ENCODE measurements at places on chromosomes 11 and 22. TPM values are rescaled to one million over a fixed set of nuclear protein-coding genes. Genes with fewer than 3 reads are reported as not detected.

Gene SNAP29
- 22.9 TPM for total RNA-seq

Gene NRXN2
- 50.4 TPM for total RNA-seq

Gene LRP5
- total RNA-seq, result 17.4 TPM

DNA sequence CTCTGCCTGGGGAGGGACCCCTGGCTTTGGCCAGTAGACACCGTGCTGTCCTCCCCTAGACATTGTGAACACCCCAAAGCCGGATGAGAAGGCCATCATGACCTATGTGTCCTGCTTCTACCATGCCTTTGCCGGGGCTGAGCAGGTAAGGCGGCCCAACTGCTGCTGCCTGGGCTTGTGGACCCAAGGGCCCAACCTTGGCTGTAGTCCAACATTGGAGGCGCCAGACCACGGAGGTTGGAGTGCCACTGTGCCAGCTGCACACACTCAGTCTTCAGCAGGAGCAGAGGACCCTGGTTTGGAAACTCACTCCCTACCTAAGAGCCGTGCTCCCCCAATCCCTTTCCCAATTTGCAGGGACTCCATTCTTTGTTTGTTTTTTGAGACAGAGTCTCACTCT lies 9.4 kb downstream of the ACTN3 start:
- peaks cover under 1% of the 10 kb centered on the region for H3K4me1 ChIP-seq
- H3K27me3 ChIP-seq, result peaks cover 6% of the 10 kb centered on the region

DNA sequence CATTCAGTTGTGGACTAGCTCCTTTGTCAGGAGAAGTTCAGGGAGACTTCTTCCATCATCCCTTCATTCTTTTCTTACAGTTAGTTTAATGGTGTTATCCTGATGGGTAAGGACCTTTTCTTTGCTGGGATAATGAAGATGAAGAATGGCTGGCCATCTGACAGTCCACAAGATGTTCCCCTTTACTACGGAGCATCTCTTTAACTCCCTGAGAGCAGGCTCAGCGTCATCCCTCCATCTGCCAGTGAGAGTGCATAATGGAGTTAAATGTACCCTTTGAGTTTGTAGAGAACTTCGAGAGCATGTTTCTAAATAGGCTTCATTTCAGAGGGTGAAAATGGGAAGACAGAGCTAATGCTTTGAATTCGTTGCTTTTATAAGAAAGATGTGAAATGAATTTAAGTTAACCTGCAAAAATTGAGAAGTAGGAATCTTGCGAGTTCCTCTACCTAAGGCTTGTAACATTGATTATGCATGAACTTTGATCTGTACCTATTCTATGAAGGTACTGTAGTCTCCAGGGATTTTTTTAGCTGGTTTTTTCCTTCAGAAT lies 1.7 kb downstream of the EP300 start:
- H3K27ac ChIP-seq, result peak overlapping the region; percentile 97
- peak overlapping the region; percentile 96 for H3K4me3 ChIP-seq
- peaks cover 5% of the 10 kb centered on the region for H3K27me3 ChIP-seq

DNA sequence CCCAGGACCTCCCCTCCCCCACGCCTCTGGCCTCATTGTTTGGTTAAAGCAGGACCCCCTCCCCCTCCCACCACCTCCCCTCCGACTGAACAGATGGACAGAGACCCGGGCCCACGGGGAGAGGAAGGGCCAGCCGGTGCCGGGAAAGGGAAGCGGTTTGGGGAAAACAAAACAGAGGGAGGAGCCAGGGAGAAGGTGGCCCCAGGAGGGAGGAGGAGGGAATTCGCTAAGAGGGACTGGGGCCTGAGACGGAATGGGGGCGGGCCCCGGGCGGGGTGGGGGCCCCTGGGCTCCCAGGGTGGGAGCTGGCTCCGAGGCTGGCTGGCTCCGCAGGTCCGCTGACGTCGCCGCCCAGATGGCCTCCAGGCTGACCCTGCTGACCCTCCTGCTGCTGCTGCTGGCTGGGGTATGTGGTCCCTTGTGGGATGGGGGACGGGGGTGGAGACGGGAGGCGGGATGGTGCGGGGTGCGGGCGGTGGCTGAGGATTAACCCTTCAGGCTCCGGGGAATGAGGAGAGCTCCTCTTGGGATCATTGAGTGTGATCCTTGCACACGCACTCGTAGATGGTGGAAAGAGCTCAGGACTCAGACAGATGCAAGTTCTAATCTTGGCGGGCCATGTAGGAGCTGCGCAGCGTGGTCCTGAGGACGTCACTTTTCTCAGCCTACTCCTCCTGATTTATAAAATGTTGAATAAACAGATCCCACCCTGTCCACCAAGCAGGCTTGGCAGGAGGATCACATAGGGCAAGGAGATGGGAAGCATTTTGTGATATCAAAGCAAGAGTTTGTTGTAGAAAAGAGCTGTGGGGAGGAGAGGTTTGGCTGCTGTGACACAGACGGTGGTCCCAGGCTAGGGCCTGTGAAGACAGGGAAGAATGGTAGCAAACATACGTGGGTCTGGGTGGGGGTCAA lies 688 bp downstream of the SERPING1 start:
- H3K27me3 ChIP-seq, result peaks cover 12% of the 10 kb centered on the region
- peaks cover 46% of the 10 kb centered on the region for H3K4me1 ChIP-seq
- DNase-seq, result peak; percentile 97
- H3K4me3 ChIP-seq, result peak overlapping the region; percentile 94
- H3K27ac ChIP-seq, result peak overlapping the region; percentile 99

DNA sequence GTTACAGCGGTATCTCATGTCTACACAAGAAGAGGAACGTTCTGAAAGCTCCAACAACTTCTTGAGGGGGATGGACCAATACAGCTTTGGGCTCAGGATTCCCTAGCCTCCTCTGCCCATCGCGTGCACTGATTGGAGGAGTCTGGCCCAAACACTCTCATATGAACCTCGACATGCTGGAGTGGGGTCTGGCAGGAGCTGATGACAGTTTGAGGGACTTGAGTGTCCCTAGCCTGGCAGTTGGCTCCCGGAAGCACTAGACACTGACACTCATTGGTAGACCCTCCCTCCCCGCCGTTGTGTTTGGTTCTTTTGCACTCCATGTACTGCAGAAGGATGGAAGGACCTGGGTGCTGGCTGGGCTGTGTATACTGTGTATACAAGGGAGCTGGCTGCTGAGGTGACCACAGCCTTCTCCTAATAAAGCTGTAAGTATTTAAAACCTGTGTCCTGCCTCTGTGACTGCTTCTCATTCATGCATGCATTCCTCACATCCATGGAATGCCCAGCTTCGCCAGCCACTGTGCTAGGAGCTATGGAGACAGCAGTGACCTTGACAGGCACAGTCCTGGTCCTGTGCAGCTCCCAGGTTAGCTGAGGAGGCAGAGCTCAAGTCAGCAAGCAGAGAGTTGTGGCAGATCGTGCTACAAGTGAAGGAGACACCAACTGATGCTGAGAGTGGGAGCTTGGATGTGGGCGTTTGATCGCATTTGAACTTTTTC lies 27.9 kb downstream of the ADAMTS15 start:
- H3K36me3 ChIP-seq, result no peaks in the 10 kb centered on the region
- H3K27me3 ChIP-seq, result peaks cover 4% of the 10 kb centered on the region
- no peak overlapping the region for H3K4me3 ChIP-seq
- no peak for DNase-seq
- no peak overlapping the region for H3K27ac ChIP-seq
- H3K4me1 ChIP-seq, result no peaks in the 10 kb centered on the region

GRCh38 chr22:28514321-28514821 lies 165.3 kb downstream of the TTC28 start:
- no peaks in the 10 kb centered on the region for H3K4me1 ChIP-seq
- no peak overlapping the region for H3K27ac ChIP-seq
- H3K4me3 ChIP-seq, result no peak overlapping the region
- peaks cover 2% of the 10 kb centered on the region for H3K36me3 ChIP-seq
- no peaks in the 10 kb centered on the region for H3K27me3 ChIP-seq

DNA sequence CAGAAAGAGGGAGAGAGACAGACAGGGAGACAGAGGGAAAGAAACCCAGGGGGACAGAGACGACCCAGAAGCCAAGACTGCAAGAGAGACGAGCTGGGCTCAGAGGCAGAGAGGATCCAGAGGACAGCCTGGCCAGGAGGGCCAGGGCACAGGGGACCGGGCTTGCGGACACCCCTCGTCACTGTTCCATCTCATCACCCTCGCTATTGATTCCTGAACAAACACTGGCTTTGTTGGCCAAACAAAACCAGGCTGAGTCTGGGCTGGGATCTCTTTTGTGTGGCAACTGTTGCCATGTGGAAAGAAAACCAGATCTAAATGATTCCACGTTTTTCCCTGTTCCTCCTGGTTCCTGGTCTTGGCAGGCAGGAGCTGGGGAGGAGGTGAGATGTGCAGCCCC lies 339.4 kb downstream of the MN1 start:
- H3K36me3 ChIP-seq, result no peaks in the 10 kb centered on the region
- H3K4me1 ChIP-seq, result no peaks in the 10 kb centered on the region
- no peak for DNase-seq
- H3K4me3 ChIP-seq, result no peak overlapping the region

GRCh38 chr22:43080616-43081015 lies 8.6 kb downstream of the TTLL1 start:
- no peak overlapping the region for H3K4me3 ChIP-seq
- no peaks in the 10 kb centered on the region for H3K4me1 ChIP-seq
- peaks cover 3% of the 10 kb centered on the region for H3K27me3 ChIP-seq
- H3K27ac ChIP-seq, result no peak overlapping the region
- H3K36me3 ChIP-seq, result peaks cover 6% of the 10 kb centered on the region

DNA sequence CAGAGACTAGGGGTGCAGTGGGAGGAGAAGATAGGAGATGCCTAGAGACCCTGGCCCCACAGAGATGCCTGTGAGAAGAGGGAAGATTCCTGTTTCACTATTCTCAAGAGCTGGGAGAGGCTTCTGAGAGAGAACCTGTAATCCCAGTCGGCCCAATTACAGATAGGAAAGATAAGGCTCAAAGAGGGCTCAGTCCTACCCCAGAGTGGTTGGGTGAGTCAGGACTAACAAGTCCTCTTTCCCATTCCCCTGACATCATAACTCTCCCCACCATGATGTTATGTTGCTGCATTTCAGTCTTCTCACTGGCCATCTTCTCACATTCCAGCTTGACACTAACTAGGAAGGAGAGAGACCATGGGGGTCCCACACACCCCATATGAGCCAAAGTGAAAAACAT lies 17.9 kb downstream of the ARHGEF12 start:
- H3K4me3 ChIP-seq, result no peak overlapping the region
- H3K27me3 ChIP-seq, result peaks cover 4% of the 10 kb centered on the region
- H3K4me1 ChIP-seq, result peaks cover 10% of the 10 kb centered on the region
- DNase-seq, result no peak

GRCh38 chr22:39297490-39298240 lies 21.8 kb downstream of the RPL3 start:
- H3K4me3 ChIP-seq, result no peak overlapping the region
- DNase-seq, result no peak
- no peaks in the 10 kb centered on the region for H3K36me3 ChIP-seq
- H3K27me3 ChIP-seq, result peaks cover 12% of the 10 kb centered on the region
- no peak overlapping the region for H3K27ac ChIP-seq

DNA sequence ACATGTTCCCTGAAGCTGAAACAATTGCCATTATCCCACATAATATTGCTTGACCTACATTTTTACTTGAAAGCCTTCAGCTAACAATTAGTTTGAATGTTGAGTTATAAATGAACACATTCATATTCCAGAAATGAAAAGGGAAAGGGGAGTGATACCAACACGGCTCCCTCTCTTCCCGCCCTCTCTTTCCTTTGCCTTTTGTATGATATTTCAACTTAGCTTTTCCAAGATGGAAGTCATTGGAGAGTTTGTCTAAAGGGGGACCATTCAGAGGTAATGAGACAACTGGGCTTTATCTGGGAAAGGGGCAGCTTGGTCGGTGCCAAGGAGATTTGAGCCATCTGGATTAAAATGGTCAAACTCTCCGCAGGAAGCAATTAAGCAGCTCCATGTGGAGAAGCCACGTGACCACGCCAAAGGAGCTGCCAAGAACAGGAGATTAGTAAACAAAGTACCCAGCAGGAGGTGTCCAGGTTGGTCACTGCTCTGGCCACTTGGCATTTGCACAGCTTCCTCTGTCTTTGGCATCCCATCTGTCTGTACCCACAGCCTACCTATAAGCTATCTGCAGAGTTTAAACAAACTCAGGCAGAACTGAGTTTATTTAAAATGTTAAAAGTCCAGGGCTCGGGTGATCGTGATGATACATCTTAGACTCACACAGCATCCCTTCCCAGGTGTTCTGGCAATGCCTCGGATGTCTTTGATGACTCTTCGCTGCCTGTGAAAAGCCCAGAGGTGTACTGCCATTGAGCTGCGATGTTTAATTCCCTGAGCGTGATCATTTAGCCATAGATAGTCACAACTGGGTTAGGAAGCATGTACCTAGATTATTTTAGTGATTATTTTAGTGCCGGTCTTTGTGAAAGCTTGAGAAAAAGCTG lies 735.9 kb downstream of the NTM start:
- no peak overlapping the region for H3K27ac ChIP-seq
- H3K4me1 ChIP-seq, result peaks cover under 1% of the 10 kb centered on the region
- no peak for DNase-seq
- H3K27me3 ChIP-seq, result peaks cover 2% of the 10 kb centered on the region

- H3K27ac ChIP-seq, result no peak overlapping the region
- no peak for DNase-seq
- H3K27me3 ChIP-seq, result no peaks in the 10 kb centered on the region
- H3K4me3 ChIP-seq, result no peak overlapping the region
- peaks cover 2% of the 10 kb centered on the region for H3K4me1 ChIP-seq
These were observed 26.7 kb downstream of the GRAP2 start for GRCh38 chr22:39927544-39927943.

DNA sequence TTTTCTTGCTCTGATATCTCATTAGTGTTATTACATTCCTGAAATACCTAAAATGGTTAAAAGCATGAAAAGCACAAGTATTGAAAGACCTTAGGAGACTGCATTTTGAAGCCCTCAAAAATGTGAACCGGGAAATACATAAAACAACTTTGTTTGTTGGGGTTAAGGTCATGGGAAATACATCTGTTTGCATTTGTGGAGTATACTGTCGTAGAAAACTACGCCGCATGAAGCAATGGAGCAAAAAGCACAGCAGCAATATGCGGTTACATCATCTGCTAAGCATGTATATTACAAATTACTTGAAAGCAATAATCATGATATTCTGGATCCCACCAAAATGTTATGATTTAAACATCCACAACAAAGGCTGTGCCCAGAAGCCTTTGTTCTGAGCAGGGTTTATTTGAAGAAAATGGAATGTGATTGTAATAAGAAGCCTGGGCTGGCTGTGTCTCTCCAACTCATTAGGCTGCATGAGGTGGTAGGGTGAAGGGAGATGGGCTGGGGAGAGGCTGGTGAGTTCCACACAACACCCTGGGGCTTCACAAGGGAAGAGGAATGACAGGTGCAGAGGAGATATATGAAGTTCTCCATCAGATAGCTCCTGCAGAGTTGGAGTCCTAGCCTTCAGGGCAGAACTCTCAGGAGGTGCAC lies 64.7 kb upstream of the LIN7C start:
- peaks cover 16% of the 10 kb centered on the region for H3K4me1 ChIP-seq

- H3K27me3 ChIP-seq, result peaks cover 18% of the 10 kb centered on the region
- H3K4me1 ChIP-seq, result peaks cover 33% of the 10 kb centered on the region
- no peaks in the 10 kb centered on the region for H3K36me3 ChIP-seq
- peak overlapping the region; percentile 43 for H3K27ac ChIP-seq
- DNase-seq, result no peak
These were observed 41.2 kb upstream of the GRAMD4 start for GRCh38 chr22:46578824-46579561.

All from glutamatergic neuron (in vitro differentiated cells).